ENCODE measurements at places on chromosomes 5 and 9. TPM values are rescaled to one million over a fixed set of nuclear protein-coding genes. Genes with fewer than 3 reads are reported as not detected.

MAP1B gene
- polyA plus RNA-seq: 3.6 TPM

CDC20B gene
- 0.03 TPM for polyA plus RNA-seq

HTR1A gene
- not detected for polyA plus RNA-seq

ANKRD55 gene
- not detected for polyA plus RNA-seq

DNA sequence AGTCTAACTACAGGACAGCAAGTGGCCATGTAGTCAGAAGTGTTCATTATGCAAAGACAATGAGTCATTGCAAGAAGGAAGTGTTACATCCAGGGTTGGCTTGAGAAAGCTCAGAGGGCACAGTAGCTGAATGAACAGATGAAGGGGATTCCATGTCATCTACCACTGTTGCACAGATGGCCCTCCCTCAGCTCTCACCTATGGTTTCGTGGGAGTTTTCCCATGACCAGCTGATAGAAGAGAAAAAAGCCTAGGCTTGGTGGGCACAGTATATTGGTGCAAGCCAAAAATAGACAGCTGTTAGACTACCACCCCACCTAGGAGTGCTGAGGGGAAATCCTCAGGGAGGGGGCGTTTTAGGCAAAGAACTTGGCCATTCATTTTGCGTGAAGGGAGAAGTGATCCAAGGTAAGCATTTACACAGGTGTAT lies 217.0 kb downstream of the DMRT2 start:
- no peak for DNase-seq

DNA sequence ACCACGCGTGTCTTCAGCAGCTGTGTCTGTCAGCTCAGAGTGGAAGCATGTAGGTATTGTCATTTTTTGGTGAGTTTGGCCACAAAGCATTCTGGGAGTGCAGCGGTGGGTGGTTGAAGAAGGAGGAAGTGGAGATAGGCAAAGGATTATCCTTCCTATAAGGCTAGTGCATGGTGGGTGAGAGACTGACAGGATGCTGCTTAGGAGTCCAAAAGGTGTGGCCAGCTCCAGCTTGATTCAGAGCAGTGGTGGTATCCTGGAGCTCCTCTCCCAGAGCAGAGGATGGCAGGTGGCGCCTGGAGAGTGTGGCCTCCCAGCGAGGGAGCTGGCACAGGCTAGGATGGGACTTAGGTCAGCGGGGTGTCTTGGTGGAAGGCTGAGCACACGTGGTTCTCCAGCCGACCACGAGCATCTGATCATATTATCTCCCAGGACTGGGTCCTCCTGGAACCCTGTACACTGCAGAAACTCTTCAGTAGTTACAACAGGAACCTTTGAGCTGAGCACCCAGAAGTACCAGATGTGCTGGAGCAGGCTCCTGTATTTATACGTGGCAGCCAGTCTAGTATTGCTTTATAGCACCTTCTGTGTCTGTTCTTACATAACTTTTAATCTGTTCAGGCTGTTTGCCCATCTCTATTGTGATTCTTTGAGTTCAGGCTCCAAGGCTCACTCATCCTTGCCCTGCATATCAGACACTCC lies 29.6 kb downstream of the MAML1 start:
- DNase-seq: no peak

GRCh38 chr9:130053504-130054324 lies at the start of gene GPR107:
GPR107 (plus strand) TSS chr9:130053906; CDS start chr9:130053933, 27 bp downstream.
- DNase-seq: no peak

- DNase-seq: no peak
Measured at GRCh38 chr5:146962801-146963355, 84.3 kb upstream of the PPP2R2B start.

DNA sequence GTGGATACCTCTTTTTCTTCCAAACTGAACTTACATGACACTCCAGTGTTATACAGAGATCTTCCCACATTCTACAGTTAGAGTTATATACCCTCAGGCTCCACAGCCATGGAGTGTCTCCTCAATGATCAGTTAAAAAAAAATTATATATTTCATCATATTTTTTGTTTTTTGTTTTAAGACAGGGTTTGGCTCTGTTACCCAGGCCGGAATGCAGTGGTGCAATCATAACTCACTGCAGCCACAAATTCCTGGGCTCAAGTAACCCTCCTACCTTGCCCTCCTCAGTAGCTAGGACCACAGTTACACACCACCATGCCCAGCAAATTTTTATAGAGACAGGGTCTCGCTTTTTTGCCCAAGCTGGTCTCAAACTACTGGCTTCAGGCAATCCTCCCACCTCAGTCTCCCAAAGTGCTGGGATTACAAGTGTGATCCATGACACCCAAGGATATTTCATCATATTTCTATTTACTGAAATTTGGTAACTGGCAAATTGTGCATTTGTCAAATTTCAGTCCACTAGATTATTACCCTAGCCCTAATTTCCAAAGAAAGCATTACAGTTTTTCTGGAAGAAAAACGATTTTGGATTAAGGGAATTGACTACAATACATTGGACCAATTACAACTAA lies 18.1 kb upstream of the SCAI start:
- DNase-seq: no peak

DNA sequence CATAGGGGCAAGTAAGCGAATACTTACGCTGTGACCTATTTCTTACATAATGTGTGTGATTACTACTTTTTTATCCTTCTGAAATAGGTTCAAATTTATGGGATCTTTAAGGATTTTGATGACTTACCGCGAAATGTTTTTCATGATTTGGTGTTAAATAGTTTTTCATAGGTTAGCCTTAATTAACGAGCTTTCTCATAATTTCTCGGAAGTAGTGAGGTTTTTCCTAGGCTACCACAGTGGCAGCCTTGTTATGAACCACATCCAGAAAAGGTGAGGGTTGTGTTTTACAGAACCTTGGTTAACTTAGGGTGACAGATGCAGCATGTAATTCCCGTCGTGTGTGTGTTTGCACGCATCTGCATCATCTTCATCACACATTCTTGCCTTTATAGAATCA lies 1.3 kb downstream of the SH3GL2 start:
- DNase-seq: no peak

GRCh38 chr5:43270645-43271044 lies 42.6 kb downstream of the HMGCS1 start:
- DNase-seq: no peak
